ENCODE measurements at places on chromosomes 3 and 15. TPM values are rescaled to one million over a fixed set of nuclear protein-coding genes. Genes with fewer than 3 reads are reported as not detected.

The DGKG gene
- 2.2 TPM for total RNA-seq

GRCh38 chr15:60355148-60355857 lies 42.5 kb downstream of the ANXA2 start:
- no peak for DNase-seq

DNA sequence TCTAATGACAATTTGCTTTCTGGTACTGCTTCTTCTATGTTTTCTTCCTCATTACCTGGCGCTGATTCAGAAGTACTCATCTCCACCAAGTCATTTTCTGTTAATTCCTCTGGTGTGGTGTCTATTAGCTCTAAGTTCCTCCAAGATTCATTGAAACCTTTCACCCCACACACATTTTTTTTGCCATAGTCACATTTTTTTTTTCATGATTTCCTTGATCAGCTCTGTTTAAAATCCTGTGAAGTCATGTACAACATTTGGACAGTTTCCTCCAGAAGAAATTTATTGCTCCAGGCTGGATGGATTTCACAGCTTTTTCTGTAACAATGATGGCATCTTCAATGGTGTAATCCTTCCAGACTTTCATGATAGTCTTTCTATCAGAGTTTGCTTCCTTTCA lies 243.2 kb upstream of the VEPH1 start:
- no peak for DNase-seq

The B3GNT5 gene
- total RNA-seq = 14.4 TPM

GRCh38 chr15:27238707-27239423 lies 267.9 kb downstream of the GABRG3 start:
- DNase-seq = peak; percentile 46

GRCh38 chr15:34986326-34986725 lies 1.8 kb downstream of the ZNF770 start:
- DNase-seq = no peak

DNA sequence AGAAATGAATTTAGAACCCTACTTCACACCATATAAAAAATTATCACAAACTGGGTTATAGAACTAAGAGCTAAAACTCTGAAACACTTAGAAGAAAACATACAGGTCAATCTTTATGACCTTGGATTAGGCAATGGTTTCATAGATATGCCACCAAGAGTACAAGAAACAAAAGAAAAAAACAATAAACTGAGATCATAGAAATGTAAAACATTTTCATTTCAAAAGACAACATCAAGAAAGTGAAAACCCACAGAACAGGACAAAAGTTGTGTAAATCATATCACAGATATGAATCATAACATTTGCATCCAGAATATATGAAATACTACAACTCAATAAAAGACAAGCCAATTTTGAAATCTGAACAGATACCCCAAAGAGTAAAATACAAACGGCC lies 72.4 kb downstream of the TBL1XR1 start:
- no peak for DNase-seq

GRCh38 chr15:37771465-37771864 lies 163.0 kb upstream of the TMCO5A start:
- DNase-seq = no peak

DNA sequence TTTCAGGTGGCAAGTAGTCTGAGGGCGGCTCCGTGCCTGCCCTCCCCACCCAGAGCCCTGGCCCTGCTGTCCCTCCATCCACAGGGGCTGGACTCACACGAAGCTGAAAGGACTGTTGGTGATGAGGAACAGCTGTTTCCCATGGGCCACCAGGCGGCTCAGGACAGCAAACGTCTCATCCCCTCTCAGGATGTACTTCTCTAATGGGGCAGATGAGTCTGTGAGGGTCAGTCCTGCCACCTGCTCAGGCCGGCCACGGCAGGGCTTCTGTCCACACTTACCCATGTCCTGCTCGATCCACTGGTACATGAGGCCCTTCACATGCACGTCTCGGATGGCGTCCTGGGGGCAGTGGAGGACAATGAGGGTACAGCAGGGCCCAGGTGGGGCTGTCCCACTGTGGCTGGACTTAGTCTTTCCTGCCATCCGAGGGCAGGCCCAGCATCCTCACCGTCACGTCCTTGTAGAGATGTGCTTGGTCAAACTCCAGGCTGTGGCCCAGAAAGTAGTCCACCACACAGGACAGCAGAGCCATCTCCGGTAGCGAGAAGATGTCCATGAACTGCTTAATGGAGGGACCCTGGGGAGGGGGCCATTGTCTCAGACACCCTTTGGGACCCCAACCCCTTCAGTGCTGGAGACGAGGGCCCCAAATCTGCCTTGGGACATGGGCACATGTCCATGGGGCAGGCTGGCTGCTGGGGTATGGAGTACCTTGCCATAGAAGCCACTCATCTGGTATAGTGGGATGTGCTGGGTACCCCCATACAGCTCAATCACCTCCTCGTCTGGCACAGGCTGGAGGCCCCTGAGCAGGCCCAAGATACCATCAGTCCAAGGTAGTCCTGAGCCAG lies 5.7 kb downstream of the NT5DC2 start:
- DNase-seq = no peak

DNA sequence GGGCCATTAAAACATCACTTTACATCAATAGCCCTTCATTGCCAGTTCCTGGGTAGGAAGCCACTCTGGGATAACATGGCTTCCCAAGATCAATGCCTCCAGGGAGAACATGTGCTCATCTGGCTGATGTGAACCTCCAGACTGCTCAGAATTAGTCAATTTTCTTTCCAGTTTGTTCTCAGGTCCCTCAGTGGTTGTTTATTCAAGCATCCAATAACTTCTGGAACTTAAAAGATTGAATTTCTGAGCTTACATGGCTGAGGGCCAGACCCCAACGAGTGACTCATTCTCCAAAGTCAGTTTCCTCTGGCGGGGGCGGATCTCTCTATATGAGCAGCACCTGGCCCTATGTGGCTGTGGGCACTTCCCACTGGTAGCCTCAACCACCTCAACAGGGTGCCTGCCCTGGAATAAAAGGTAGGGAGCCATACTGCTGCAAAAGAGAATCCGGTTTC lies 34.0 kb downstream of the LYZL4 start:
- peak; percentile 70 for DNase-seq

GRCh38 chr3:15265655-15266509 lies 59.8 kb downstream of the CAPN7 start:
- no peak for DNase-seq

DNA sequence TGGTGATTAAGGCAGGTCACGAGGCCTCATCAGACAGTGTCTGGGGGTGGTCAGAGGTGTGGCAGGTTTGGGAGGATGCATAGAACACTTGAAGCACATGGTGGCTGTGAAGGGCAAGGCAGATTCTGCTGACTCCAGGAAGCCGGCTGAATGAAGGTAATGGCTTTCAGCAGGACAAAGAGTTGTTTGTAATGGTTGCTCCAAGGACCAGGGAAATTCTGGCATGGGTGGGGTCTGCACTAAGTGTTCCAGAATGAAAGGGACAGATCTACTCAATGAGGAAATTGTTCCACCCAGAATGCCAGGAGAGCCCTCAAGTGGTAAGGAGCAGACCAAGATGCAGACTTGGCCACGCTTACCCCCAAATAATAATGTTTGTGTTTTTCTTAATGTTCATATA lies 70.7 kb upstream of the ACAD9 start:
- peak; percentile 57 for DNase-seq

The CDCP1 gene
- total RNA-seq = 8.1 TPM

The PCLAF gene
- total RNA-seq = 12.0 TPM

GRCh38 chr3:38707730-38708129 lies 58.2 kb upstream of the SCN5A start:
- no peak for DNase-seq

GRCh38 chr15:37076543-37076942 lies 23.8 kb downstream of the MEIS2 start:
- DNase-seq = no peak

GRCh38 chr3:182895513-182896112 lies 84.7 kb downstream of the DCUN1D1 start:
- no peak for DNase-seq

- DNase-seq = no peak
Measured at GRCh38 chr3:46369151-46369550, 1.6 kb upstream of the CCR5 start.

DNA sequence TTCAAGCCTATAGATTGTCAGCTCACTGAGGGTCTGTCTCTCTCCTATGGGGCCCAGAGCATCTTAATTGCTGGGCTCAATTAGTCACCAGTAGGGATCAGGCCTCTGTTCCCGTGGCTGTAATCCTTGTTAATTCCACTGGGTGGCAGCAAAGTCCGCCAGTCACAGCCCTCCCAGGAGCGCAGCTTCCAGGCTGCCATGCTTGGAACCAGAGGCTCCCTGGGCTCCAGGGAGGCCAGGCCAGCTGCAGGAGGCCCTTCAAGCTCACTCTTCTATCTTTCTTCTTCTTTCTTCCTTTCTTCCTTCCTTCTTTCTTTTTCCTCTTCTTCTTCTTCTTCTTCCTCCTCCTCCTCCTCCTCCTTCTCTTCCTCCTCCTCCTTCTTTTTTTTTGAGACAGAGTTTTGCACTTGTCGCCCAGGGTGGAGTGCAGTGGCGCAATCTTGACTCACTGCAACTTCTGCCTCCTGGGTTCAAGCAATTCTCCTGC lies 14.4 kb downstream of the RNU5B-1 start:
- DNase-seq = peak; percentile 93

The ITPR1 gene
- 47.3 TPM for total RNA-seq

The RETNLB gene
- total RNA-seq = not detected

DNA sequence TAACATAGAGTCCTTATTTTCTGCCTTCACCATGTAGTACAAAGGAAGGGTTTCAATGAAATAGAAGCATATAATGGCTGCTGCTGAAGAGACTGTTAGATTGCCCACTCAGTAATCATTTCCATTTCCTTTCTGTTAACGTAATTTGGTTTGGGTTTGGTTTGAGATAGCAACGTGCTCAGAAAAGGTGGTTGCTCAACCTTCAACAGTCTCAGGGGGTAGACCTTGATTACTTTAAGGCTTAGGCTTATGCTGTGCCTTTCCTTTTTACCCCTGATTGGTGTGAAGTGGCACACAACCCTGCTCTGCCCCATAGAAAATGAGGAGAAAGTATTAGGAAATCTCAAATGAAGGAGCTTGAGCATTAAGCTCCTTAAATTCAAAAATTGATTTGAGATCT lies 163.7 kb upstream of the TP63 start:
- DNase-seq = no peak

The SLC51B gene
- 1.4 TPM for total RNA-seq

The PLSCR5 gene
- not detected for total RNA-seq

The KCNH8 gene
- 0.21 TPM for total RNA-seq

- DNase-seq = no peak
Measured at GRCh38 chr3:120227710-120228347, 57.2 kb downstream of the GPR156 start.

DNA sequence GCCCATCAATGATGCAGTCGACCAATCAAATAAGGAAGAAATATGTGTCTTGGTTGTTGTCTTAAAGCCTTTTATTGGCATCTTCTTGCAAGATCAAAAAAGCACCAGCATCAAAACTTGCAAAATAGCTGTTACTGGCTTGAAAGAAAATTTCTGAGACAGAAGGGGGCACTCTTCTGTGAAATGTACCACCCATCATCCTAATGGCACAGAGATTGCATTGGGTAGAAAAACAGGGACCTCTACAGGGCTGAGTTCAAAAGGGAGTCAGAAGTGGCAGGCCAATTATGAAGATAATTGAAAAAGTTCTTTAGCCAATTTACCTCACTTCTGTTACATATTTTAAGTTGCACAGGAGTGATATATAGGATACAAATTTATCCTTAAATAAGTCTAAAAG lies 122.3 kb upstream of the GPR149 start:
- no peak for DNase-seq

The PTPRG gene
- 78.2 TPM for total RNA-seq

DNA sequence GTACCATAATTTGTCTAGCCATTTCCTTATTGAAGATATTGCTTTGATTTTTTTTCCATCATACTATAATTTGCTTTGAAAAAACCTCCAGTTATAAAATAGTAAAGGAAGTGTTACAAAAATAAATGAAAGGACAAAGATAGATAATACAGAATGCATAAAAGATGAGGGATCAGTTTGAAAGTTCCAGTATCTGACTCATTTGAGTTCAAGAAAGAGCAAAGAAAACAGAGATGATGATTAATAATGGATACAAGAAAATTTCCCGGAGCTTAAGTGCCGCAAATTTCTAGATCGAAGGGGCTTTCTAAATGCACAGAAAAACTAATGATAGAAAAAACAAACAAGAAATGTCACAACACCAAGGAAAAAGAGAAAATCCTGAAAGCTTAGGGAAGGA lies 4.3 kb downstream of the WDR48 start:
- no peak for DNase-seq

- DNase-seq = no peak
Measured at GRCh38 chr15:101696829-101697228, 27.4 kb downstream of the TARS3 start.

GRCh38 chr3:182028081-182028480 lies 316.4 kb downstream of the SOX2 start:
- no peak for DNase-seq

DNA sequence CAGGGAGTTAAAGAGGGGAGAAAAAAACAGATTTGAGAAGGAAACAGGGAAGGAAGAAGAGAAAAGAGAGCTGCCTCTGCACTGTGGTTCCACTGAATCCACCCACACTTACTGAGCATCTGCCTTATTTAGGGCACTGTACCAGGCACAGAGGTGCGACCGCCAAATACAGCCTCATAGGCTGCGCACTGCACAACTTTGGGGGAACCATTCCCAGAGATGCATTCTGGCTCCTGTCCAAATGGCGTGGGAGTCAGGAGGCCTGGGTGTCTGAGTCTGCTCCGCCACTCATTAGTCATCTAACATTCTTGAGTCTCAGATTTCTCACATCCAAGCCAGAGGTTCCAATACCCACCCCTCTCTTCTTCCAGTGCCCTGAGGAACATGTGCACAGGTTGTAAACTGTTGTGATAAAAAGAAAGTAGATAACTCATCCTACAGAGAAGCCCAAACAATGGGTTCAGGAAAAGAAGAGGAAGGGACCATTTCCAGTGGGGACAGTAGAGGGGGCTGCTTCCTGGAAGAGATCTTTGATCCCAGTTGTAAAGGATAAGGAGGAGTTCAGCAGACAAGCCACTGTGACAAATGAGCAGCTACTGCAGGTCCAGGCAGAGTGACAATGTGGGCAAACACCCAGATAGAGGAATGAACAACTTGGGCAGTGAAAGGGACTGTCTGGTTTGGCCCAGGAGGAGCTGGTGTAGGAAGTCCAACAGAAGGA lies 254.6 kb downstream of the UACA start:
- DNase-seq = no peak

DNA sequence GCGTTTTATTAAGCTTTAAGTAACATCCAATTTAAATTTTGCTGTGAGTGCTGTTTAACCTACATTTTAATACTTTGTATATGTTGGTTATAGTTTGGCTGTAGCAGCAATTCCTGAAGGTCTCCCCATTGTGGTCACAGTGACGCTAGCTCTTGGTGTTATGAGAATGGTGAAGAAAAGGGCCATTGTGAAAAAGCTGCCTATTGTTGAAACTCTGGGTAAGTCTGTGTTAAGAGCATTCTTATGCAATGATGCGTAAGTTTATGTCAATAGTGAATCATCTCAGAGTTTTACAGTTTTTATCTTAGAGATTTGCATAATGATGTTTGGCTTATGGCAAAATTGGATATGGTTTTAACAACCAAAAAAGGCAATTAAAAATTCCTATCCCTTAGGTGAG lies 62.7 kb downstream of the ASTE1 start:
- peak; percentile 5 for DNase-seq

- DNase-seq = no peak
Measured at GRCh38 chr3:37635251-37635650, 226.4 kb upstream of the CTDSPL start.

The GP9 gene
- total RNA-seq = not detected
